Effector CD4-positive, alpha-beta T cell (primary cell): ENCODE measurements at places on chromosomes 12 and 14.

DNA sequence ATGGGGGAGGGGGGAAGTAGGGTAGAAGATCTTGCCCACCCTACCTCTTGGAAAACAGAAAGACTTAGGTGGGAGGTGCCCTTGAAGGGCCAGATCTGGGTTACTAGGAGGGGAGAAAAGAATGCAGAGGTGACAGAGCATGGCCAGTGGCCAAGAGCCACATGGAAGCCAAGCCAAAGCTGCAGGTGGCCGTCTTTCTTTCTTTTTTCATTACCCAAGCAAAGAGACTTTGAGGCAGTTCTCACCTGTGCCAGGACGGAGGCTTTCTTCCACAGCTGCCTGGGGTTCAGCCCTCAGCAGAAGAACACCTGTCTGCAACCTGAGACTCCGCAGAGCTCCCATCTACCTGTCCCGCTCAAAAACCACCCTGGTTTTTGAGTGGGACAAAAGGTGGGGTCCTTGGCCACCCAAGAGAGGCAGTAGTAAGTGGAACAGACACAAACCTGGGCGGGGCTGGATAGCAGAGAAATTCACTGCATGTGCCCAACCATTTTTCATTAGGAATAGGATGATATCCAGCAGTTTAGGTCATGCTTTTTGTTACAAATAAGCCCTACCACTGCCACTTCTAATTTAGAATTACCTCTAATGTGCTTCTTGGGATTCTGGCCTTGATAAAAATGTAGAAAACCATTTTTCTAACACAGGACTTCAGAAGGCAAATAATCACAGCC lies 116.5 kb downstream of the DYRK2 start:
- no peak for DNase-seq

- DNase-seq = no peak
Observed at GRCh38 chr14:52235434-52235833, 32.1 kb upstream of the PTGDR start.

DNA sequence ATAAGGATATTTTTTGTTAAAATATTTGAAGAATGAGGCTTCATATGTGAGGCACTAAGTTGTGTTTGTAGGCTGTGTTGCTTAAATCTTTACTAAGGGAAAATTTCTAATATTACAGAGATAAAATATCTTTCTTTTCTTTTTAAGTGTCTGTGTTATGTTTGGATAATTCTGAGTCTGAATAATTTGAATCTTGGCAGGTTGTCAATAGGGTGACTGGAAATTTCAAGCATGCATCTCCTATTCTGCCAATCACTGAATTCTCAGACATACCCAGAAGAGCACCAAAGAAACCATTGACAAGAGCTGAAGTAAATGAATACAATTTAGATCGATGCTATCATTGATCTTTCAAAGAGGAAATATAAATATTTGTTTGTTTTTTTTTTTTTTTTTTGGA lies 29.4 kb downstream of the TMPO start:
- no peak for DNase-seq

DNA sequence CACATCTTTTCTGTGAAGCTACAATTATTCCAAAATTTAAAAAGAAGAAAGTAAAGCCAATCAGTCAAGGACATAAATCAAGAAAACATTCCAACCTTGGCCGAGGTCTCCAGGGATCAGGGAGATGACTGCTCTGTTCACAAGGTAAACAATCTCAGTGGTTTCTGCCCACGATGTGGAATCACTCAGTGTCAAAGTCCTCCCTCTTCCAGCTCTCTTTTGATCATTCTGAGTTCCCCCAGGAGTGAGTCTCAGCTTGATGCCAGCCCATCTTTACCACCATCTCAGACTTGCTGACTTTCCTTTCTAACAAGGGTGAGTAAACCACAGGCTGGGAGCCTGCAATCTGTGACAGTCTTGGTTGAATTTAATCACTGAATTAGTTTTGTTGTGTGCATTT lies 4.8 kb upstream of the SERPINA9 start:
- no peak for DNase-seq

GRCh38 chr14:75435473-75435872 lies 7.7 kb downstream of the JDP2 start:
- DNase-seq = no peak

DNA sequence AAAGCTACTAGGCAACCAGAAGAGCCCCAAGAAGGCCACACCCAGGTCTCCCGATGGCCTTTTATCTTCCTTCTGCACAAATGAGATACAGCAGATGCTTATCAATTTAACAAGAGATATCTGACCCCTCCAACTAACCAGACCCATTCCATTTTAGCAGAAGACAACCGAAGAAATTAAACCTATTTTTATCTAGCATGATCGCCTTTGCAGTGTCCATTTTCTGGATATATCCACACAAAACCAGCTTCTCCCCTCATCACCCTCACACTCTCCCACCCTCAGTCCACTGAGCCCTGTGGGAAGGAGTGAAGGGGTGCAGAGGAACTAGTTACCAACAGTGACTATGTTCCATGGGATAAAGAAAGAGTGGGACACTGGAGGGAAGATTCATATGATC lies 20.9 kb upstream of the DHRS4 start:
- no peak for DNase-seq

- no peak for DNase-seq
Observed at GRCh38 chr12:123966596-123966995, 6.0 kb downstream of the CCDC92 start.

DNA sequence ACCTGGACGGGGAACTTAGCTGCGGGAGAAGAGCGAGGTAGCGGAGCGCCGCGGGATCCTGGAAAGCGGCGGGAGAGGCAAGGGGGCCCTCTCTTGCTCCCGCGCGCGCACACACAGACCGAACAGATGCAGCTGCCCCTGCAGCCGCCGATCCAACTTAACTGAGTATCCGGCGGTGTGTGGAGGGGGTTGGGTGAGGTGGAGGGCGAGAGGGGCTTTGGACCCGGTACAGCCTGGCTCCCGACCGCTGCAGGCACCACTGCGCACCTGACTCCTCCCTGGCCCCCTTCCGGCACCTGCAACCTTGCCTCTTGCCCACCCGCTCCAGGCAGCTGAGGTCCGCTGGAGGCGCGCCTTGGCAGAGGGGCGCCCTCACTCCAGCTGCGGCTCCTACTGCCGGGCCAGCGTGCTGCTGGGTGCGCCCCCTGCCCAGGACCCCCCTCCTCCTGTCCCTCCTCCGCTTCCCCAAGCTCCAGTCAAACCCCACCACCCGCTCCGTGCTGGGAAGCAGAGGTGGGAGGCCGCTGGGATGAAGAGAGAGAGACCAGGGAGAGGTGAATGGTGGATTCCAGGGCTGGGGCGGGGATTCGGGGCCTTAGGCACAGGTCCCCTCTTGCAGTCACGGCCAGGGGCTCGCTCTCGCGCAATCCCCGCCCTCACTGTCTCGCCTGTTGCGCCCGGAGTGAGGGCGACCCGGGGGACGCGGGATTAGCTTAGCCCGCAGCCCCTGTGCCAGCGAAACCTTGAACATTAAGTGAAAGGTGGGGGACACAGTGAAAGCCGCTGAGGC lies 2.6 kb downstream of the DIO3 start:
- no peak for DNase-seq

- no peak for DNase-seq
Observed at GRCh38 chr12:124975276-124975675, 13.7 kb downstream of the DHX37 start.

DNA sequence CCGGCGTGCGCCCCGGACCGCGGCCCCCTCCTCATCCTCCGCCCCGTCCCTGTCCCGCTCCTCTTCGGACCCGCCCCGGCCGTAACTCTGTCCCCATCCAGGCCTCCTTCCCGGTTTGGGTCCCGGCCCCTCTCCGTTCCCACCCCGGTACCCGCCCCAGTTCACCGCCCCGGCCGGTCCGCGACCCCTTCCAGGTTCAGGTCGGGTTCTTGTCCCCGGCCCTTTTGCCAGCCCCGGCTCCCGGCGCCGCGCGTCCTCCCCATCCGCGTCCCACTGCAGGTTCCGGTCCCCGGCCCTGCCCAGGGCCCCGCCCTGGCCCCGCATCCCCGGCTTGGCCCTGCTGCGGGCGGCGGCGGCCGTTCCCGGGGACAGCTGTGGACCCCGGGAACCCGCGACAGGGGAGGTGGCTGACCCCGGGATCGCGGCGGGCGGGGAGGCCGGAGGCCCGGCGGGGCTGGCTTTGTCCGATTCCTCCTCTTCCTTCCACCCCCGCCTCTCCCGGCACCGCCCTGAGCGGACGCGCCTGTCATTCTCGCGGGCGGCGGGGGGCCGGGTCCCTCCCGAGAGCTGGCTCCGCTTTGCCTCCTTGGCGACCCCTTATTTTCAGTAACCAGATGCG lies 601 bp downstream of the KLC1 start:
- peak; percentile 26 for DNase-seq

DNA sequence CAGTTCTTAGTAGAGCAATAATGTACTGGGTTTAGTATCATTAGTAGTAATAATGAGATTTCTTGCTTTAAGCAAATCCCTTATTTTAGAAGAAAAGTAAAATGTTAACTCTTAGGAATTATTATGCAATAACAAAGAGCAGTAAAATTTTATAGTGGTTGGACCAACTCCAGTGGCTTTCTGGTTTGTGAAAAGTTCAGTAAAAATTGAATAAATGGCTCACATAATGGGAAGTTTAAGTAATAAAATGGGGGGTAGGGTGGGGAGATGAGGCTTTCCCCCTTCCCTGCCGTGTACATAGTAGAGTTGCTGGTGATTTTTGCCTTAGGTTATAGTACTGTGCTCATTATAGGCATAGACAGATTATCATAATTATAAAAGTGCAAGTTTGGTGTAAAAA lies 250.5 kb upstream of the ATP2B1 start:
- no peak for DNase-seq

GRCh38 chr14:91980157-91980556 lies 32.7 kb upstream of the FBLN5 start:
- DNase-seq = no peak

GRCh38 chr12:111130336-111130735 lies 210.0 kb upstream of the MYL2 start:
- DNase-seq = no peak

DNA sequence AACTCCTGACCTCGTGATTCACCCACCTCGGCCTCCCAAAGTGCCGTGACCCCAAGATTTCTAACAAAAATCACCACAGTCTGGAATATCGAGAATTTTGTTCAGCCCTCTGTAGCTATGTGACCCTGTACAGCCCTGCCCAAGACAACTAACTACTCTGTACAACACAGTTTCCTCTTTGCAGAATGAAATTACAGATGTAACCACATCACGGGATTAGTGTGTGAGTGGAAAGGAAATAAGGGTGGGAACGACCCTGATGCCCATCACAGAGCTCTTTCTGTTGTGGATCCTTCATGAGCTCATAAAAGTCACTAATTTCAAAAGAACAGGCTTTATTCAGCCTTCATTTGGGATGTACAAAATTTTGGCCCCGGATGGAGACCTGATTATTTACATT lies 50.5 kb upstream of the KRR1 start:
- no peak for DNase-seq

DNA sequence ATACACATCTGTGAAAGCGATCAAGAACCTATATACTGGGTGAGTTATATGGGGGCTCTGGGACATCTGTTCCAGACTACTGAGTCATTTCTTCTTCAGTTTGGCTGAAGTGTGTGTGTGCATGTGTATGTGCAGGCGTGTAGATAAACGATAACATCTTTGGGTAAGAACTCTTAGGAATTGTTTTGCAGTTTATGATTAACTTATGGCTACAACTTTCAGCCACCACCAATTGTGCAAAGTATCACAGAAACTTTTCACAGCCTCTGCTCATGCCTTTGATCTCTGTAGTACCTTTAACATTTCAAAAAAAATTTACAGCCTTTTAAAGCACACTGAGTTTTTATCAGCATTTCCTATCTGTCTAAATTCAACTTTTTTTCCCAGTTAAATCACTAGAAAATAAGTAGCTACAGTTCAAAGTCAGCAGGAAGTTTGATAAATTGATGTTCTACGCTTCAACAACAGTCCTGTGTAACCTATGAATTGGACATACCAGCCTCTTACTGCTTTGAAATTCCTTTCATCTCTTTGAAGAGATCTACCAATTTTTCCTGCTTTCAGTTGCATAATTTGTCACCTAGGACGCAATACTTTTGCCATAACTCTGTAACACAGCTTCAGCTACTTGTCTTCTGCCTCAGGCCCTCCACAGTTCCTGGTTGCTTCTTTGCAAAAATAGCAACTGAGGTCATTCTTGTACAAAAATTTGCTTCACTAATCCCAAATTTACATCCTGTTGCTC lies 43.0 kb downstream of the PPM1H start:
- DNase-seq = no peak

DNA sequence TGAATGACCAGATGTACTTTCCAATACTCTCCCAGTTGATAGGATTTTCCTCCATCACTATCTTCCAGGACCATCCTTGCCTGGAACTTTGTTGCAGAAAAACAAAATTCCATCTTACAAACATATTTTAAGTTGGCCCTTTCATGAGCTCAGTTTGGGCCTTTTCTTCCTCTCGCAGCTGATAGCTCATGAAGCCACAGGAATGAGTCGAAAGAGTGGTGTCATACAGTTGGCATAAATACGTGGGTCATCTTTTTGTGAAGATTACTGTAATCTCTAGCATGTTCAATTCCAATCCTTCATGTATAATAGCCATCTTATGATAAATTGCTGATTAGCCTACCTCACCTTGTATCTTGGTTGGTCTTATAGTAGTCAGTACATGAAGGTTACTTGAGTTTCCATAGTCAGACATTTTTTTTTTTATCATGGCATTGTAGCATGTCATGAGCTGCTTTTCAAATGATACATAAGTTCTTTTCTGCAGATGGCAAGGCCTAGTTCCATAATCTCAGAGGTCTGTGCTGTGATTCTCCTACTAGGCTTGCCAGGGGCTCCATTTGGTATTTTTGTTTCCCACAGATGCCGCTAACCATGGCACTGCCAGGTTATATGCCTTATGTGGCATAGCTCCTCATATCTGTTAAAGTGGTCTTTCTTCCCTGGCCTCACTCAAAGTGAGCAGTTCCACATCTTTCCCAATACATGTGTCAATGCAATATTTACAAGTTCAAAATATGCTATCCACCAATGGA lies 380.6 kb upstream of the DCN start:
- no peak for DNase-seq

DNA sequence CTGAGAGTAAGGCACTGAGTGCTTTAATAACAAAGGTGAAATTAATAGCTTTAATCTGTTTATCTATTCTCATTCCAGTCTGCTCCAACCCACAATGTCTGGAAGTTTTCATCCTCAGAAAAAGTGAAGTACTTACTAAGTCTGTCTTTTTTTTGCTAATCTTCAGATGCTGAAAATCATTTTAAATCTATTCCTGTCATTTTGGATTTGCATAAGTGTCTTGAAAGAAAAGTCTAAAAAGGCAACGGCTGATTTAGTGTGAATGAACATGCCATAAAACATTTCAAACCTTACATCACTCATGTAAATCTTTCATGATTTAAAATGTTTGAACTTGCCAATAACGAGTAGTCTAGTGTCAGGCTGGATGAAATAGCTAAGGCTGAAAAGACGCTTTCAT lies 685.6 kb downstream of the RPS29 start:
- no peak for DNase-seq

DNA sequence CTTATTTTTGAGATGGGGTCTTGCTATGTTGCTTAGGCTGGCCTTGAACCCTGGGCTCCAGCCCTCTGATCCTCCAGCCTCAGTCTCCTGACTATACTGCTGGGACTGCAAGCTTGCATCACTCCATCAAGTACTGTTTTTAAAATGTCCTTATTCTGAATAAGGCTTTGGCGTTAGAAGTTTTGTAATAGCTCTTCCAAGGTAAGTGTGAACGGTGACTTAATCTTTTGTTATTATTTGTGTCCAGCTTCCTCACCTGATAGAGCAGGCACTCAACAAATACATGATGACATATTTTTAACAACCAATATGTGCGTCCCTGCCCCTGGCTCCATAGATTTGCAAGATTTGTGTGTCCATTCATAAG lies 1.4 kb downstream of the C1RL start:
- no peak for DNase-seq

GRCh38 chr14:96096639-96097610 lies 57.8 kb downstream of the C14orf132 start:
- DNase-seq = no peak
